Upper lobe of right lung (tissue), 1 donor: ENCODE measurements at places on chromosomes 6 and 20. TPM values are rescaled to one million over a fixed set of nuclear protein-coding genes. Genes with fewer than 3 reads are reported as not detected.
A peak's percentile ranks its signal among the peaks of the same experiment; 100 is the strongest.

DNA sequence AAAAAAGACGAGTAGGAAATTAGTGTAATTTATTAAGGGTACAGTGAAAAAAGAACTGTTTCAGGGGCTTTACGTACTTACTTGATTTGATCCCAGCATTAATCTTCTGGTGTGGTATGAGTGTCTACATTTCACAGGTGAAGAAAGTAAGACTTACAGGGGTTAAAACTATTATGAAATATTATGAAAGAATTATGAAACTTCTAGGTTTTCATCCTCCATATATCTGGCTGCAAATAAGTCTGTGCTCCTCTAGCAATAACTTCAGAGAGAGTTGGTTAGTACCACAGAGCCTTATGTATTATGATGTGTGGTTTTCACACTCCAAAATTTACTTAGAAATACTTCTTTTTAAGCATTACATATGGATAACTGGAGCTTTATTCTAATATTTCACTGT, 41.9 kb downstream of the ZFAND3 start:
- H3K27me3 ChIP-seq = no peaks in the 10 kb centered on the region
- no peak overlapping the region for H3K27ac ChIP-seq
- no peak for DNase-seq
- H3K36me3 ChIP-seq = no peaks in the 10 kb centered on the region
- H3K4me1 ChIP-seq = peaks cover 20% of the 10 kb centered on the region

DNA sequence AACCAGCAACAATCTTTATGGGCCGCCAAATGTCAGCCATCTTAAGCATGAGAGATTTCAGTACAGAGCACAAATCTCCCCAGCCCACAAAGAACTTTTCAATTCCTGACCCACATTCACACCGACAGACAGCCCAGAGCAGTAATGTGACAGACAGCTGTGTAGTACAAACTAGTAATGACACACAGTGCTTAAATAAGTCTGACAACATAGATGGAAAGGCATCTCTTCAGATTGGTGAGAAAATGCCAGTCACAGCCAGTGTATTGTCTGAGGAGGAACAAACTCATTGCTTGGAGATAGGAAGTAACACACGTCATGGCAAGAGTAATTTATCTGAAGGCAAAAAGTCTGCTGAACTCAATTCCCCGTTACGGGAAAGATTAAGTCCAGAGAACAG, 36.0 kb downstream of the KIZ start:
- H3K4me3 ChIP-seq = no peak overlapping the region
- no peak for DNase-seq
- peaks cover 18% of the 10 kb centered on the region for H3K36me3 ChIP-seq
- no peaks in the 10 kb centered on the region for H3K4me1 ChIP-seq
- H3K27me3 ChIP-seq = no peaks in the 10 kb centered on the region

- DNase-seq = no peak
- H3K36me3 ChIP-seq = no peaks in the 10 kb centered on the region
- no peaks in the 10 kb centered on the region for H3K27me3 ChIP-seq
- no peaks in the 10 kb centered on the region for H3K4me1 ChIP-seq
Observed at GRCh38 chr6:49634092-49634835, 2.4 kb downstream of the RHAG start.

DNA sequence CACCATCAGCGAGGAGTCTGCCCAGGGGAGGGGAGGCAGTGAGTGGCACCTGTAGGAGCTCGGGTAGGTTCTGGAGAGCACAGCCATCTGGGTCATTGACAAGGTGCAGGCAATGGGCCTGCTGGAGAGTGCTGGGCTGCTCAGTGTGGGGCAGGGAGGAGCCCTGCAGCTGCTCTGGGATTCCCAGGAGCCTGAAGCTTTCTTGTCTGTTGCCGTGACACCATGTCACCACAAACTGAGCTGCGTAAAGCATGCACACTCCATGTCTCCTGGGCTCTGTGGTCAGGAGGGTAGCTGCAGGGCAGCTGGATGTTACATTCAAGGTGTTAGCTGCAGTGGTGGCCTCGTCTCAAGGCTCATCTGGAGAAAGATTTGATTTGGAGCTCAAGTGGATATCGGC, 4.5 kb upstream of the SLC22A1 start:
- peak; percentile 46 for DNase-seq
- no peaks in the 10 kb centered on the region for H3K4me1 ChIP-seq
- H3K4me3 ChIP-seq = no peak overlapping the region
- no peaks in the 10 kb centered on the region for H3K27me3 ChIP-seq
- H3K27ac ChIP-seq = no peak overlapping the region

GRCh38 chr6:155638200-155638599, 182.6 kb upstream of the NOX3 start:
- DNase-seq = no peak
- no peak overlapping the region for H3K4me3 ChIP-seq

- DNase-seq = no peak
- H3K4me1 ChIP-seq = no peaks in the 10 kb centered on the region
- no peak overlapping the region for H3K27ac ChIP-seq
Observed at GRCh38 chr20:46031701-46032254, 2.8 kb downstream of the SLC12A5 start.

DNA sequence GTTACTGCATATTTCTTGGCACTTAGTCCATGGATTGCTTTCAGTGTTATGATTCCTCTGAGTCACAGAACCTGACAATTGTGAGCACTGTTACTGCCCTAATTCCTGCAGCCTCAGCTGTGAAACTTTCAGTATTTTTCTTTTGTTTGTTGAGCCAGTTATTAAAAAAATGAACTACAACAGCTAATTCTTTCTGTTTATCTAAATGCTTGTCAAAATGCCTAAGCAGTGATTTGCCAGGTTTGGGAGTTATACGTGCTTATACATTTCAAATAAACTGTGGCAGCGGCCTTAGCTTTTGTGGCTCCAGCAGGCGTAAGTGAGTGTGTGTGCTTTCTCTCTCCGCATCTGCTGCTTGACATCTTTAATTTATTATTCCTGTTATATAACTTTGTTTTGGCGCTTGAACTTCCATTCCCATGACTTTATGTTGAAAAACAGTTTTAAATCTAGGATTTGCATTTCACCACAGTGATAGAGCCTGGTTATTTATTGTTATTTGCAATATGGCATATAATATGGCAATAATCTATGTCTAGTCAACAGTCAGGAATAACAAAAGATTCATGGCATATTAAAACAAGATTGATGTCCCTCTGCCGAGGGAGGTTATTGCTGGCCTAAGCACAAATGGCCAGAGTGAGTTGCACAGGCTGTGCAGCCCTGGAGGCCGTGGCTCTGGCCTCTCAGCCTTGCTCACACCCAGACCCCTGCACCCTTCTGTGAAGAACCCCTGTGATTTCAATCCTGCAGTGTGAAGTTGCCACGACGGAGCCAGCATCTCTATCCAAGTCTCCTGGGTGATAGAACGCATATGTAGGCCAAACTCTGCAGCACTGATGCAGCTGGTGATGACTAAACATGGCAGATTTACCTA, 303.4 kb downstream of the THBS2 start:
- peaks cover 9% of the 10 kb centered on the region for H3K27me3 ChIP-seq
- no peak overlapping the region for H3K4me3 ChIP-seq
- H3K4me1 ChIP-seq = no peaks in the 10 kb centered on the region
- DNase-seq = no peak

Gene SH3BGRL2
- total RNA-seq = 33.9 TPM

DNA sequence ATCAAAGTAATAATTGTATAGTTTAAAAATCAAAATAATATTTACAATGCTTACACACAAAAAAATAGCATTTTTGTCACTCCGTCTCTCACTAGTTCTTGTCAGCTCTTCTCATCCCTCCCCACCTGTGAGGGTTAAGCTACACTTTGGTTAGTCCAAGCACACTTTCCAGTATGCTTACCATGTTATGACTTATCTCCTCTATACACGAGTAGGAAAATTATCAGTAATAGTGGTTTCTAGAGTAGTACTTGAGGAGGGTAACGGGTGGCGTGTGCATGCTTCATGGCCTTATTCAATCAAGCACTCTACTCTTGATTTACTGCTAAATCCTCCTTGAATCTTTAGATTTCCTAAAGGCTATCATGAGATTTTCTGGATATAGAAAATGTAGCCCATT, 443.7 kb downstream of the UTRN start:
- no peak overlapping the region for H3K4me3 ChIP-seq
- no peak overlapping the region for H3K27ac ChIP-seq
- DNase-seq = no peak
- H3K36me3 ChIP-seq = peaks cover 30% of the 10 kb centered on the region

DNA sequence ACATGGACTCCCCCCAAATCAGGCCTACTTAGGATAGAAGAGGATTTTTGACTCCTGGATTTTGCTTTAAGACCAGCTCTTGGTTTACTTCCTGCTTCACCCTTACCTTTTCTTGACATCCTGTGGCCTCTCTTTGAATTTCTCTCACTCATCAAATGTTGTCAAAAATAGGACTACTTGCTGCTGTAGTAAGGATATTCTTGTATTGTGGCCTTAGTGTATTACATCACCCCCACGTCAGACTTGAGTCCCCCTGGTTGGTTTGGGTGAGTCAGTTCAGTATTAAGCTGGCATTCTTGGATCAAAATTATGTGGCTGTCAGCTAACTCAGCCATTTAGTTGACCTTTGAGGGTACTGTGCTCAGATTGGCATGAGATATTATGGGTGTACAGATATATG, 1.1 kb downstream of the TPX2 start:
- no peaks in the 10 kb centered on the region for H3K27me3 ChIP-seq
- DNase-seq = no peak
- H3K4me3 ChIP-seq = no peak overlapping the region
- H3K36me3 ChIP-seq = no peaks in the 10 kb centered on the region
- H3K27ac ChIP-seq = no peak overlapping the region

- peak overlapping the region; percentile 65 for H3K27ac ChIP-seq
- H3K4me1 ChIP-seq = peaks cover 38% of the 10 kb centered on the region
- H3K36me3 ChIP-seq = no peaks in the 10 kb centered on the region
- H3K27me3 ChIP-seq = no peaks in the 10 kb centered on the region
Observed at GRCh38 chr6:3410385-3411360, 46.2 kb downstream of the SLC22A23 start.

Gene PLN
- 5.8 TPM for total RNA-seq

- H3K27ac ChIP-seq = peak overlapping the region; percentile 73
- no peak overlapping the region for H3K4me3 ChIP-seq
- no peaks in the 10 kb centered on the region for H3K36me3 ChIP-seq
- DNase-seq = peak; percentile 71
- no peaks in the 10 kb centered on the region for H3K27me3 ChIP-seq
Observed at GRCh38 chr20:23147964-23148730, 62.0 kb upstream of the CD93 start.

Gene GDAP1L1
- not detected for total RNA-seq

DNA sequence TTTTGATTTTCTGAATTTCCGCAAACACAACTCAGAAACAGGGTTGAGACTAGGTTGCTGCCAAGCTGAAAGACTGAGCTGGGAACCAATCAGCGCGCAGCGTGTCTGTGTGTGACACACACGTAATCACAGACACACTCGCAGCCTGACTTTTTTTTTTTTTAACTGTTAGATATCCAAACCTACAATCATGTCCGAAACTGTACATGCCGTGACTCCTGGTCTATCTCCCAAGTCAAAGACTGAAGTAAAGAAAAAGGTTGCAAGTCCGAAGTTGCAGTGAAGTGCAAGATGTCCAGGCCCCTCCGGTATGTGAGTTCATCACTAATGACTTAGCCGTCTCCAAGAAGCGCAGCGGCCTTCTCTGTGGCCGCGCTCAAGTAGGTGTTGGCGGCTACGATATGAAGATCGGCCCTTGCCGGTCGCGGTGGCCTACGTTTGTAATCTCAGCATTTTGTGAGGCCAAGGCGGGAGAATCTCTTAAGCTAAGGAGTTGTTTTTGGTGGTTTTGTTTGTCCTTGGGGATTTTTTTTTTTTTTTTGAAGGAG, 108.2 kb downstream of the HFE start:
- H3K36me3 ChIP-seq = no peaks in the 10 kb centered on the region
- H3K4me1 ChIP-seq = no peaks in the 10 kb centered on the region
- peak; percentile 90 for DNase-seq
- peaks cover 29% of the 10 kb centered on the region for H3K27me3 ChIP-seq
- H3K27ac ChIP-seq = peak overlapping the region; percentile 79
- H3K4me3 ChIP-seq = peak overlapping the region; percentile 69

Gene MLN
- total RNA-seq = not detected

Gene LHFPL5
- total RNA-seq = not detected

DNA sequence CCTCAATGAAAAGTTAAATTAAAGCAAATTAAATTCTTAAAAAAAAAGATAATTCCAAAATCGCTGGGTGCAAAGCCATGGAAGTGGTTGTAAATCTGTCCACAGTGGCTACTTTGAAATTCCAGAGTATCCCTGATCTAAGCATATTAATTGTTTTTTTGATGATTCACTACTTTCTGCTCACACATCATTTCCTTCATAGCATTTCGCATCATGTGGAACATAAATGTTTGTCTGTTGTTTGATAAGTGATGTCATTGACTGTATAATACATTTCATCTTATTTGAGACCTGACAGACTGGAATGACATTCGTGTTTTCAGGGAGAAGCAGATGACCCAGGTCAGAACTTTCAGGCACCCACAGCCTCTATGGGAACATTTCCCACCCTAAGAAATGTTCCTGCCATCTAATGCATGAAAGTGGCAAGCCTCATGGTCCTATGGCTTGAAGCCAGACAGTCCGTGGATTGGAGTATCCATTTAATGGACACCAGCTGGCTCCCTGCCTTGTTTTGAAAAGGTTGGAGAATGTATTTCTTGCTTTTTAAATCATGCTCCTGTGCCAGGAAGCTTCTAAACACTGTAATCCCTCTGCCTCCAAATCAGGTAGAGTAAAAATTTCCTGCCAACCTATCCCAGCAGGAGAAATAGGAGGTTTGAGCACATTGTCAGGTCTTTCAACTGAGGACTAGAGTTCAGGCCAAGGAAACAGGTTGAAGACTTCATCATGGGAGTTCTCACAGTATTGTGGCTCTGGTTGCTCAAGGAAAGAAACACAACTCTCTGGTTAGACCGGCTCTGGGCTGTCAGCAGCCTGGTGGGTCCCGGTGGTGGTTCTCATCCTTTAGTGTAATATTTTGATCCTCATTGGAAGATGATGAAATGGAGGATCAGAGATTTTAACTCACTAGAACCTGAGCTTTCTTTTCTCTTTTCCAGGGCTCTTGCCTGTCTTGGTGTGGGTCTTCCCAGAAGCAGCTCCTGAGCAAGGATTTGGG, 157.9 kb downstream of the SLC24A3 start:
- H3K36me3 ChIP-seq = no peaks in the 10 kb centered on the region
- no peaks in the 10 kb centered on the region for H3K27me3 ChIP-seq
- H3K27ac ChIP-seq = no peak overlapping the region

DNA sequence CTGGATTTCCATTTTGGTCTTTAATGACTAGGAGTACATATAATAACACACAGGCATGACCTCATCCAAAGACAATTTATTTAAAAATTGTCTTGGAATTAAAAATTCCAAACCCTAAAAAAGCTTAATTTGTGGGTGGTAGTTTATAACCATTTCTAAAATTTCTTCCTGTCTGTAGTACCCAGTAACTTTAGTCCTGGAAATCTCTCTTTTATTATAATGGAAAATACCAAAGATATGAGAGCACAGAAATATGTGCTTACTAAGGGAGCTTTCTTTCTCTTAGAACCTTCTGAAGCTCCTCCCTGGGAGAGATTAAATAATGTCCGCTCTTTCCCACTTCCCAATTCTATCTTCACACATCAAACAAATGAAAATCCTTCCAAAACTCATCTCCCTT, 70.5 kb upstream of the PRL start:
- H3K4me1 ChIP-seq = no peaks in the 10 kb centered on the region
- DNase-seq = no peak
- H3K36me3 ChIP-seq = no peaks in the 10 kb centered on the region
- no peak overlapping the region for H3K27ac ChIP-seq

- peak overlapping the region; percentile 80 for H3K27ac ChIP-seq
- H3K36me3 ChIP-seq = peaks cover 55% of the 10 kb centered on the region
- no peaks in the 10 kb centered on the region for H3K27me3 ChIP-seq
- peaks cover 35% of the 10 kb centered on the region for H3K4me1 ChIP-seq
Observed at GRCh38 chr6:43013097-43013842, 476 bp downstream of the MEA1 start.
